SHP77 treated with DMSO at 0.1 percent for 48 hours (cell line): ENCODE measurements at places on chromosomes 2 and 18.

GRCh38 chr18:76488190-76488589 is 6.9 kb downstream of the ZNF516 start:
- no peak for DNase-seq

- DNase-seq: no peak
These were observed 9.6 kb upstream of the THNSL2 start for GRCh38 chr2:88160517-88160916.

DNA sequence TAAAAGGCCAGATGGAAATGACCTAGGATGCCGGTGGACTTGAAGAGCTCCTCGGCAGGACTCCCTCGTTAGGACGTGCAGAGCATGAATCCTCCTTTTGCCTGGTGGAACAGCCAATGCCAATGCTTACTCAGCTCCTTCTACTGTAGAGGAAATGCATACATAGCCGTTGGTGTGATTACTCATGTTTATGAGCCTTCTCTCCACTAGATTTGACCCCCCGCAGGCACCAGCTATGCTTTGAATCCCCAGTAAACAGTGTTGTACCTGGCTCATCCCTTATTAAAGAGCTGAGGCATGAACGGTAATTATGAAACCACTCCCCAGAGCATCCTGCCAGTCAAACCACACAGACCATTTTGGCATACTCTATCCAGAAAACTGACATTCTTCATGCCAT is 172.8 kb downstream of the ANTXR1 start:
- DNase-seq: no peak

DNA sequence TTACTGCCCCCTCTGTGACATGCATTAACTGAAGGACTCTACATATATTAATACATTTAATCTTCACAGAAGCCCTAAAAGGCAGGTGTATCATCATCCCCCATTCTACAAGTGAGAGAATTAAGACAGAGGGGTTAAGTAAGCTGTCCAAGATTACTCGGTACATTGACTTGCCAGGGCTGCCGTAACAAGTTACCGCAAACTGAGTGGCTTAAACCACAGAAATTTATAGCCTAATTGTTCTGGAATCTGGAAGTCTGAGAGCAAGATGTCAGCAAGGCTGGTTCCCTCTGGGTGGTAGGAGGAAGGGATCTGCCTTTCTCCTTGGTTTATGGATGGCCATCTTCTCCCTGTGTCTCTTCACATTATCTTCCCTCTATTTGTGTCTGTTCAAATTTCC is 605.5 kb downstream of the EPHA4 start:
- DNase-seq: no peak

- no peak for DNase-seq
These were observed 17.4 kb upstream of the SLC35G4 start for GRCh38 chr18:11591957-11592356.

DNA sequence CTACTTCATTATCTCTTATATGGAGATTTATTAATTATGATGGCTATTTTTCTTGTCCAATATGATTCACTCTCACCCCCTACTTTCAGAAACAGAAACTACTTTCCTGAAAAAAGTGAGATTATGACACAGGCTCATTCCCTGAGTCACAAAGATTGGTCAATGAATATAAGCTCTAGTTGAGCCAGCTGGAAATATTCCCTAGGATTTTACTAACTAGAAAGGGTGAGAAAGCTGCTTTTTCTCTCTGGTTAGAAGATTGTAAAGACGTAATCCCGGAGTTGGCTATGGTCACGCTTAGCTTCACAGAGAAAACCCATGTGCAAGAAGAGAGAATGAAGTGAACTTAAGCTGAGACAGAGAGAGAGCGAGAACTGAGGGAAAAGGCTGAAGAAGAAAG is 223.7 kb upstream of the SMAD7 start:
- DNase-seq: no peak

- DNase-seq: no peak
These were observed 146.9 kb upstream of the MAP3K20 start for GRCh38 chr2:172928756-172929155.

DNA sequence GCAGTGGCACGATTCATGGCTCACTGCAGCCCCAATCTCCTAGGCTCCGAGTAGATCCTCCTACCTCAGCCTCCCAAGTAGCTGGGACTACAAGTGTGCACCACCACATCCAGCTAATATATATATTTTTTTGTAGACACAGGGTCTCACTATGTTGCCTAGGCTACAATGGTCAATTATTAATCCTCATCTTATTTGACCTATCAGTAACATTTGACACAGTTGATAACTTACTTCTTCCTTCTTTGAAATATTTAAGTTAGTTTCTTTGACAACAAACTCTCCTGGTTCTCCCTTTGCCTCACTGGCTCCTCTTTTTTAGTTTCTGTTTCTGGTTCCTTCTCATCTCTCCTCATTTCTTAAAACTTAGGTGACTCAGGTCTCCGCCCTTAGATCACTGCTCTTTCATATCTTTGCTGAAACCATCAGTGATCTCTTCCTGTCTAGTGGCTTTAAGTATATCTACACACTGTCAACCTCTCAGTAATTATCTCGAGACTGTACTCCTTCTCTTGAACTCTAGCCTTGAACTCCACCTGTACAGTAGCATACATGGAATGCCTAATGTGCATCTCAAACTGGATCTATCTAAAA is 11.5 kb downstream of the PGAP1 start:
- no peak for DNase-seq

DNA sequence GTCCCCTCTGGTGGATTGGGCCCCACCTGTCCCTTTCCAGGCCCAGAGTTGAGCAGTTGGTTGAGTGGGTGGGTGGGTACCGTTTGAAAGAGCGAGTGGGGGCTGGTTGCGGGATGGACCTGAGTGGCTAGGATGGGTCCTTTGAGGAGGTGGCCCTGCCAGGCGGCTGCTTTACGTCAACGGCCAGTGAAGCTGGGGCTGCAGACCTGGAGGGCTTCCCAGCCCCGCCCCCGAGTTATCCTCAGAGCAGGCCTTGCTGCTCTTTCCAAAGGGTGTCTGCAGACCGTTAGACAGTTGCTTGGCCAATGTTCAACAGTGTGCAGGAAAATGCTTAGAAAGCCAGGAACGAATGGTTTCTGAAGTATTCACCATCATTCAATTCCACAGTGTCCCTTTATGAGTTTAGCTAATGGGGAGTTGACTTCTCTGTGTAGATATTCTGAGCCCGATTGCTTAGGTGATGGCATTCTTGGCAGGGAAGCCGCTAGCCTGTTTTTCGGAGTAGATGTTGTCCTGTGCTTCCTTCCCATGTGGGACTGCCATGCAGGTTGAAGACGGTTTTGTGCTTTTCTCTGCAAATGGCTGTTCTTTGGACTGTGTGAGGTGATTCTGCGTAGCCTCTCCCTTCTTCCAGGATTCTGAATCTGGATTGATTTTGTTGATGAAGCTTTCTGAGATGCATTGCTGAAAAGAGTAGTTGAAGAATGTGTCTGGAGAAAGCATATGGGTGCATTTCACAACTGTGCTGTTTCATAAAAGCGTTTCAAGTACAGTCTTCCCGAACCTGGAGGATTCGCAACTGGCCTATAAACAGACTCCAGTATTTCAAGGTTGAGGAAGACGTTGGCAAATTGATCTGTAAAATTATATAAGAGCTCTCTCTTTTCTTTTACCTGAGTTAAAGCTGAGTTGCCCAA is 45.8 kb downstream of the LDLRAD4 start:
- no peak for DNase-seq

- DNase-seq: no peak
These were observed 80.0 kb downstream of the RAB31 start for GRCh38 chr18:9788140-9788539.

DNA sequence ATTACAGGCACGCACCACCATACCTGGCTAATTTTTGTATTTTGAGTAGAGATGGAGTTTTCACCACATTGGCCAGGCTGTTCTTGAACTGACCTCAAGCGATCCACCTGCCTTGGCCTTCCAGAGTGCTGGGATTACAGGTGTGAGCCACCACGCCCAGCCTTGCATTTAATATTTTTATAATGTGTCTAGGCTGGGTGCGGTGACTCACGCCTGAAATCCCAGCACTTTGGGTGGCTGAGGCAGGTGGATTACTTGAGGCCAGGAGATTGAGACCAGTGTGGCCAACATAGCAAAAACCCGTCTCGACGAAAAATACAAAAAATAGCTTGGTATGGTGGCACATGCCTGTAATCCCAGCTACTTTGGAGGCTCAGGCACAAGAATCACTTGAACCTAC is 3.2 kb downstream of the RPL37A start:
- DNase-seq: no peak

DNA sequence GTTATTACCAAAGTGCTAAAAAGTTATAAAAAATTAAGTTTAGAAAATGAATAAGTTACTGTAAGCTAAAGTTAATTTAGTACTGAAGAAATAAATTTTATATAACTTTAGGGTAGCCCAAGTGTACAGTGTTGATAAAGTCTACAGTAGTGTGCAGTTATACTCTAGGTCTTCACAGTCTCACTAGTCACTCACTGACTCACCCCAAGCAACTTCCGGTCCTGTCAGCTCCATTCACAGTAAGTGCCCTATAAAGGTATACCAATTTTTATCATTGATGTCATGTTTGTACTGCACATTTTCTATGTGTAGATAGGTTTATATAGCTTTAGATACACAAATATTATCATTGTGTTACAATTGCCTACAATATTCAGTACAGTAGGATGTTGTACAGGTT is 518.3 kb upstream of the PIK3C3 start:
- DNase-seq: no peak

DNA sequence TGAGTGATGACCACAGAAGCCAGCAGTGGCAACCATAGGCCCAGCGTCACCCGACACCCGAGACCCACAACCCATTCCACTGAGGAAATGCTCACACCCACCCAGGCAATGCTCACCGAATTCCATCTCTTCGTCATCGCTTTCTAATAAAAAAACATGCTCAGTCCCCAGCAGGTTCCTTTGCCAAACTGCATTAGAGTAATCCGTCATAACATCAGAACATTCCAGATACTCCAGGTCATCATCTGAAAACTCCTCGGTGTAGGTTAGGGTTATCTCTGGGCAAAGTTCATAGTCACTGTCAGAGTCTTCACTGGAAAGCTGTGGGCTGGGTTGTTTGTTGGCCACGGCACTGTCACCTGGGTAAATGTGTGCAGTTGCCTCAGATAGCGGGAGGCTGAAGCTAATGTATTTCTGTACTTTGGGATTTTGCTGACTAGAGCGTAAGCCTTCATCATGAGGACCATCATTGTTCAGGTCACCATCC is 49.3 kb downstream of the ALPK2 start:
- no peak for DNase-seq

DNA sequence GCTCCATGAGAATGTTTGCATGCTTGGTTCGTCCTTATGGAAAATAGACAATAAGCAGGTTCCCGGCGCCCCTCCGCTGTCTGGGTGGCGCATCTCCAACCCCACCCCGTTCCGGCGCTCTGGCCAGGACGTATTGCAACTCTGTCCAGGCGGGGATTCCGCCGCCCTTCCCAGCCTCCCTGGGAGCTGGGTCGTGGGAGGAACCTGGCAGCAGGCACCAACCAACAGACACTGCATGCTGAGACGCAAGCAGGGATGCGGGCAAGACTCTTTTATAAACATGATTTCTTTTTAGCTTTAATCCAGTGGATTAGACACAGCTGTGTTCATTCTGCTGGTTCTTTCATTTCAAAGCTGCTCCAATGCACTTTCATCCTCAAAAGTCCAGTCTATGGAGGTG is 240.2 kb downstream of the SH3BP4 start:
- DNase-seq: no peak

- no peak for DNase-seq
These were observed 6.6 kb downstream of the CNNM4 start for GRCh38 chr2:96767135-96767871.

GRCh38 chr18:58005885-58006523 is 38.0 kb upstream of the NEDD4L start:
- no peak for DNase-seq

DNA sequence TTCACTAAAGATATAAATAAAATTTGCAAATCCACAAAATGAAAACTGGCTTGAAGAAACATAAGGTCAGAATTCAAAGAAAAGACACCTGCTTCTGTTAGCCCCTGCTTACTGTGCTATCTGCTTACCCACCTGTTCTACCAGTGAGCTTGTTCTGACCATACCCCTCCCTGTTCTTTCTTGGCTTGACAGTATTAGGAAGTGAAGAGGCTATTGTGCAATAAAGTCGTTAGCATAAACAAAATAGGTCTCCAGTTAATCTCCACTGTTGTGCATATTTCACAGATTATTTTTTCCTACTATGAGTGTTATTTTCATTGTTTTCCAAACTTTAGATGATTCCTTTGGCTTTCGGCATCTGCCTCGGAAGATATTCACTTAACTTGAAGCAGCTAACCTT is 322.1 kb downstream of the CCDC85A start:
- DNase-seq: no peak

GRCh38 chr2:19949071-19949470 is 40.8 kb downstream of the WDR35 start:
- DNase-seq: no peak

DNA sequence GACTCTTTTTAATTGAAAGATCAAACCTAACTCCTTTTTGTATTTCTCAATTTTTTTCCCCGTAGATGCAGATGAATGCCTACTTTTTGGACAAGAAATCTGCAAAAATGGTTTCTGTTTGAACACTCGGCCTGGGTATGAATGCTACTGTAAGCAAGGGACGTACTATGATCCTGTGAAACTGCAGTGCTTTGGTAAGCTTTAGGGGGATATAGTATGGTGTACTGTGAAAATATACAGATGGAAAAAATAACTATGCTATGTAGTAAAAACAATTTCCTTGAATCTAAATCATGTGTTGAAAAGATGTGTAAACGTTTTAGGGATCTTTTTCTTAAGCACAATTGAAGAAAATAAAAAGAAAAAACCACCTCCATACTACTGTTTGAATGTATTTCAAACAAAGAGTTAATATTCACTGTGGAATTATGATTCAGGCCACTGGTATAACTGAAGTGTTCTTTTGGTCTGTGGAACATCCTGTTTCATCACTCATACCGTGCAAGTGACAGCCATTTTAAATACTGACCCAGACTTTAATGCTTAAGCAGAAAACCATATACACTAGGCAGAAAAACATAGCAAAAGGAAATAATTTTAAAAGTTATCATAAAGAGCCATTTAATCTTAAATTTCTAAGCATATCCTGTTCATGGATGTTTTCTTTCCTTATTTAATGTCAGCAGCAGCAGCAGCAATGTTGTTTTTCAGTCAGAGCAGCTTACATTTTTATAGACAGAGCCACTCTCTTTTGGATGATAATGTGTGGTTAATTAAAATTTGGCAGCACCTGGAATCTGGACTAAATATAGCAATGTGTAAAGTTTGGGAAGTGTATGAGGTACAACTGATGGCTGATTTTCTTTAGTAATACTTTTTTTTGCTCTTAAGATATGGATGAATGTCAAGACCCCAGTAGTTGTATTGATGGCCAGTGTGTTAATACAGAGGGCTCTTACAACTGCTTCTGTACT is 112.8 kb upstream of the RASGRP3 start:
- DNase-seq: no peak

- peak; percentile 2 for DNase-seq
These were observed 99.8 kb downstream of the ZNF236 start for GRCh38 chr18:76922107-76922506.

GRCh38 chr18:68735483-68736343 is 20.8 kb upstream of the TMX3 start:
- DNase-seq: no peak
